ENCODE measurements at places on chromosomes 5 and 9. TPM values are rescaled to one million over a fixed set of nuclear protein-coding genes. Genes with fewer than 3 reads are reported as not detected.

- no peak for DNase-seq
These were observed 84.7 kb downstream of the DOCK2 start for GRCh38 chr5:169721771-169722170.

GRCh38 chr9:92720807-92721535 is 43.7 kb downstream of the BICD2 start:
- DNase-seq: no peak

DNA sequence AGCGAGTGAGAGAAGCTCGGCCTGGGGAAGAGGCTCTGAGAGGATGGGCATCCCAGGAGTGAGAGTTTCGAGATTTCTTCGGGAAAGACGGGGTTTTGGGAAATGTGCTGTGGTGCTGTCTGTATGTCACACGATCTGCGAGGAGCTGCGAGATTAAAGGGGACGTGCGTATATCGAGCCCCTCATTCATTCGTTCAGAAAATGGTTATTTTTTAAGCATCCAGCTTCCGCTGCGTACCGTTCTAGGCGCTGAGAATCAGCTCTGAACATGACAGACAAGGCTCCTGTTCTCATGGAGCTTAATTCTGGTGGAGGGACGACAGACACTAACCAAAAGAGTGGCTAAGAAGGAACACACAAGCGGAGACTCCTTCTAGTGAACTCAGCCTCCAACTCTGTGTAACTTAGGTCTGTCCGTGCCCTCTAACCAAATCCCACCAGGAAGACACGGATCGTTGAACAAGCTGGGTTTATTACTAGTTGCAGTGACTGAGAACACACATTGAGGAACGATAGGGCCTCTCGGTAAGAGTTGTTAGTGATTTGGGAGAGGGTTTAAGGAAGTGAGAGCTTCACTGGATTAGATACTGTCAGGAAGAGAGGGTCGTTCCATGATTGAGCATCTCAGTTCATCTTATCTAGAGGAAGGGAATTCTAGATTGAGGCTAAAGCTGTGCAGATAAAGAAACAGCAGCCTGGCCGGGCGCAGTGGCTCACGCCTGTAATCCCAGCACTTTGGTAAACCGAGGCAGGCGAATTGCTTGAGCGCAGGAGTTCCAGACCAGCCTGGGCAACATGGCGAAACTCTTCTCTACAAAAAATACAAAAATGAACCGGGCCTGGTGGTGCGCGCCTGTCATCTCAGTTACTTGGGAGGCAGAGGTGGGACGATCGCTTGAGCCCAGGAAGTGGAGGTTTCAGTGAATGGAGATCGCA is 1.0 kb upstream of the FBXW11 start:
- DNase-seq: no peak

- DNase-seq: peak; percentile 18
These were observed 80.3 kb downstream of the EPB41L4A start for GRCh38 chr5:112338681-112339337.

GRCh38 chr5:59317023-59317773 is 576.3 kb downstream of the PDE4D start:
- DNase-seq: no peak

DNA sequence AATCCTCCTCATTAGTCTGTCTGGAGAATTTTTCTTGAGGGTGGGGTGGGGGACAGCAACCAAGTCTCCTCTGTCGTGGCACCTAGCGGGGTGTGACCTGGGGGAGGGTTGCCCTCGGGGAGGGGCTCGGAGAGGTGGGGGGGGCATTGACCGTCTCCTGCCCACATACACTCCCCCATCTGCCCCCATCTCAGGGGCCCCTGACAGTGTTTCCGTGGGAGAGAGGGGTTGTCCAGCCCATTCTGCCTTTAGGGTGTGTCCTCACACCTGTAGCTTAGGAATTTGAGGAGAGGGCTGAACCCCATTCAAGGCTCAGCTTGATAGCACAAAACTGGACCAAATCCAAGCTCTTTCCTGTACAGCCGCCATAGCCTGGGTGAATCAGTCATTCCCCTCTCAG is 5.9 kb upstream of the CXXC5 start:
- no peak for DNase-seq

GRCh38 chr9:3992924-3993323 is 306.9 kb downstream of the GLIS3 start:
- DNase-seq: peak; percentile 27

GRCh38 chr9:121818841-121819427 is 167.5 kb downstream of the DAB2IP start:
- DNase-seq: no peak

- peak; percentile 15 for DNase-seq
These were observed 68.2 kb downstream of the ADCY2 start for GRCh38 chr5:7464182-7464581.

- DNase-seq: no peak
These were observed 1.9 kb downstream of the GPBP1 start for GRCh38 chr5:57175551-57176309.

- DNase-seq: no peak
These were observed 38.1 kb downstream of the LRRC70 start for GRCh38 chr5:62616615-62617277.

- DNase-seq: no peak
These were observed 24.7 kb upstream of the TNC start for GRCh38 chr9:115142517-115143270.

DNA sequence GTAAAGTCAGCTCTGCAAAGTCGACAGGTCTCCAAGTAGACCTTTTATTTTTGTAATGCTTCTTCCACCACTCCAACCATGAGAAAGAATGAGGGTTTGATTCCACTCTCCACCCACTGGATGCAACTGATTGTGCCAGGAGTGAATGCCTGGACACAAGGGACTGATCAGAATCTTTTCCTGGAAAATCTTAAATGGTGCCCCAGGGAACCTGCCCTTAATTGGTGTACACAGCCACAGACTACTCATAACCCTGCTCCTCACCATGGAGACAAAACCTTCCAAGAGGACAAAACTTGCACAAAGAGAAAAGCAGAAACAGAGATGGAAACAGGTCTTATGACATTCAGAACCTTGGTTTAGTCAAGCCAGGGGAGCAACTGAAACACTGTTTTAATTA is 208.6 kb upstream of the BRINP1 start:
- DNase-seq: no peak

DNA sequence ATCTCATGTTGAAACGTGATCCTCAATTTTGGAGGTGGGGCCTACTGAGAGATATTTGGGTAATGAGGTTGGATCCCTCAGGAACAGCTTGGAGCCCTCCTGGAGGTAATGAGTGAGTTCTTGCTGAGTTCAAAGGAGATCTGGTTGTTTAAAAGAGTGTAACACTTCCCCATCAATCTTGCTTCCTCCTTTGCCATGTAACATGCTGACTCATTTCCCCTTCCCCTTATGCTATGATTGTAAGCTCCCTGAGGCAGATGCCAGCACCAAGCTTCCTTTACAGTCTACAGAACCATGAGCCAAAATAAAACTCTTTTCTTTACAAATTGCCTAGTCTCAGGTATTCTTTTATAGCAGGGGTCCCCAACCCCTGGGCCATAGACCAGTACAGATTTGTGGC is 352.3 kb downstream of the SLCO4C1 start:
- peak; percentile 38 for DNase-seq

The UNC5A gene
- total RNA-seq: 0.05 TPM

The CTXN3 gene
- not detected for total RNA-seq
